ENCODE measurements at places on chromosomes 11 and 22.

GRCh38 chr11:78653294-78653909 is 78.7 kb upstream of the NARS2 start:
- DNase-seq = no peak

- DNase-seq = no peak
These were observed 6.7 kb upstream of the RAB3IL1 start for GRCh38 chr11:61924064-61924455.

DNA sequence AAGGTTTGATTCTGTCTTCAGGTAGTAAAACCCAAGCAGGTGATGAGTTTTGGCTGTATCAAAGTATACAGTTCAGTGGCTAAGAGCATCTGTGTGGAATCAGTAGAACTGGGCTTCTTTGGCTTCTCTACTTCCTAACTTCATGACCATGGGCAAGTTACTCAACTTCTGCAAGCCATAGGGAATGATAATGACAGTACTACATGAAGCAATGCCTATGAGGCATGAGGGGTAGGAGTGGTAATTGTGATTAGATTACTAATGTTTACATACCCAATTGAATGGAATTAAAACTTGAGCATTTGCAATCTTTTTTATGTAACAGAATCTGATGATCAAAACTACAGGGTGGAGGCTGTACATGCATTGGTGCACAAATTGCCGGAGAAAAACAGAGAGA is 164.3 kb downstream of the PGR start:
- DNase-seq = no peak

DNA sequence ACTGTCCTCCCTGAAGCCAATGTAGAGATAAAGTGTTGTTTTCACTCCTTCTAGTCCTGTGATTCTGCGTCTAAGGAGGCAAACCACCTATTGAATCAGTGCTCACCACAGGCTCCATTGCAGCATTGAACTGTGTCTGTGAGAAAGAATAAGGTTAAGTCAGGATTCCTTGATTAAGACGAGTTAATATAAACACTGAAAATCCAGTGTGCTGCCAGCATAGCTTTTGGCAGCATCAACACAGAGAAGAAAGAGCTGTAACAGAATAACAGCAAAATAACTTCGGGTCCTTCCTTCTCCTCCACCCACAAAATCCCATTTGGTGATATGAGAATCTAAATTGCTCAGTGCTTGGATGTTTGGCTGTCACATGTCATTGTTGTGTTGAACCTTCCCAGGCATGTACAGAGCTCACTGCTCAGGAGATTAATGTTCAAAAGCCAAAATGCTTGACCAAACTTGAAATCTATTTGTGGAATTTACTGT is 185.2 kb upstream of the DDI1 start:
- no peak for DNase-seq

DNA sequence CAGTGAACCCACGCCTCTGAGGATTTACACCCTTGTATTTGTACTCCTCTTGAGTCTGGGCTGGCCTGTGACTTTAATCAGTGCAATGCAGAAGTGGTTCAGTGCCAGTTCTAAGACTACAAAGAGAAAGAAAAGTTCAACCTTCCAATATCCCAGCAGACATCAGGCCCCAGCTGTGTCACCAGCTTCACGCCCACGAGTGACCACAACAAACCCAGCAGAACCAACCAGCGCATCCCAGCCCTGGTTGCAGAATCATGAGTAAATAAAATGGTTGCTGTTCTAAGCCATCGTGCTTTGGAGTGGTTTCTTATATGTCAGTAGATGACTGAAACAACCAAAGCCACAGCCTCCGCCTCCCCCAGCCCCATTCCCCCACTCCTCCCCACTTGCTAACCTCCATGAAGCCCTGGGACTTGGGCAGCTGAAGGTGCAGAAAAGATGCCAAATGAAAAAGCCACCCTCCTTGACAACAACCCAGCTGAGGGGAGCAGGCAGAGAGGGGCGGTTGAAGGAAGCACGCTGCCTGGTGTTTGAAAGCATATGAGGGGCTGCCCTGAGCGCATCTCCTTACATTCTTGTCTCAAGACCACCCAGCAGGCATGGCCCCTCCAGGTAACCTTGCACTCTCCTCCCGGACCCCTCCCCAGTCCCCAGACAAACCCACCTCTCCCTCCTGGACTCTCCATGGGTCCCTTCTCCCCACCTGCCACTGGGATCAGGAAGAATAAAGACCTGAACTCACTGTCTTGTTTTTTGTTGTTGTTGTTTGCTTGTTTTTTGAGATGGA is 20.9 kb downstream of the TSKU start:
- DNase-seq = peak; percentile 39

- no peak for DNase-seq
These were observed 41.6 kb downstream of the PRCP start for GRCh38 chr11:82858556-82859091.

DNA sequence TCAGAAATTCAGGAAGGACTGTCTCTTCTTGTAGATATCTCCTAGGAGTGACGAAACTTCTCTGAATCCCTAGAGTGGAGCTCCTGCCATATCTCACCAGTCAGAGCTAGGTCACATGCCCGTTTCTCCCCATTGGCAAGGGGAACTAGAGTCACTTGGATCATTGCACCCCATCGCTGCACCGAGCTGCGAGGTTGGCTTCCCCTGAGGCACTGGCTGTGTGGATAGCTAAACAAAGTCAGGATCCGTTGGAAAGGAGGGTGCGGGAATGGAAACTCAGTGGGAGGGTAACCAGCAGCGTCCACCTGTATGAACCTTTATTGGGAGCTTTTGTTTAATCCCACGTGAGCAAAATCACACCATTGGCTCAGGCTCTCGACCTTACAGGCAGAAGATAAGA is 283.8 kb downstream of the BRD1 start:
- DNase-seq = no peak

DNA sequence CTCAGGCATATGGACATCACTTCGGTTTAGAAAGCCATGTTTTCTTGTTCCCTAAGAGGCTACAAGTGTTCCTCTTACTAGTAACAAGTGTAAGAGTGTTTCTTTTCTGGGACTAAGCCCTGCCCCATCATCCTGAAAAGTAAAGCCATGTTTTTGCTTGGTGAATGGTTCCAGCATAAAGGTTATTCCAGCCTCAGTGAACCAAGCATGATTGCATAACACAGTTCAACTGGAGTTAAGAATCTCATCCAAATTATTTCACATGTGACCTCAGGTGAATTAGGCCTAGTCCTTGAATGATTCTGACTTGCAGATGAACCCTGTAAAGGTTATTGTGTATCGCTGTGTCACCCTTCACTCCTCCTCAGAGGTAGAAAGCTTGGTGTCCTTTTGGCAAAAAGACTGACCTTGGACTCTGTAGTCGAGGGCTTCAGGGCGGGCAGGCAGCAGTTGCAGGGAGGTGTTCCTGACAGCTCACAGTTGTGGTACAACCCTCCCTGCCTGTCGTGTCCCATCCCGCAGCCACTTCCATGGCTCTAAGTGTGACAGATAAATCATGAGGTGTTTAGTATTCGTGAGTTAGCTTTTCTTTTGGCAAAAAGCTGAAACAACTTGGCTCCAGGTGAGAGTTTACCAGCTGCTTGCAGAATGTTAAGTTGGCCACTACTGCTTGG is 321.8 kb downstream of the CADM1 start:
- DNase-seq = no peak

DNA sequence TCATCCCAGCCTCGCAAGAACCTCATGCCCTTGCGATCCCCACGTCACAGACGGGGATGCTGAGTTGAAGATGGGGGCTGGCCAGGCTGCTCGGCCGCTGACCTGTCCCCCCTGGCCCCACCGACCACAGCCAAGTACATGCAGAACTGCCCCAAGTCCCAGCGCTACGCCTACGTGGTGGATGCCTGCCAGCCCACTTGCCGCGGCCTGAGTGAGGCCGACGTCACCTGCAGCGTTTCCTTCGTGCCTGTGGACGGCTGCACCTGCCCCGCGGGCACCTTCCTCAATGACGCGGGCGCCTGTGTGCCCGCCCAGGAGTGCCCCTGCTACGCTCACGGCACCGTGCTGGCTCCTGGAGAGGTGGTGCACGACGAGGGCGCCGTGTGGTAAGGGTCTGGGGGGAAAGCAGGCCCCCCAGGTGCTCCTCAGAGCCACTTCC is 10.0 kb downstream of the MUC5B start:
- DNase-seq = no peak

- DNase-seq = no peak
These were observed 50.5 kb downstream of the BDNF start for GRCh38 chr11:27649800-27650199.

- no peak for DNase-seq
These were observed 9.5 kb downstream of the DRICH1 start for GRCh38 chr22:23622634-23623033.

DNA sequence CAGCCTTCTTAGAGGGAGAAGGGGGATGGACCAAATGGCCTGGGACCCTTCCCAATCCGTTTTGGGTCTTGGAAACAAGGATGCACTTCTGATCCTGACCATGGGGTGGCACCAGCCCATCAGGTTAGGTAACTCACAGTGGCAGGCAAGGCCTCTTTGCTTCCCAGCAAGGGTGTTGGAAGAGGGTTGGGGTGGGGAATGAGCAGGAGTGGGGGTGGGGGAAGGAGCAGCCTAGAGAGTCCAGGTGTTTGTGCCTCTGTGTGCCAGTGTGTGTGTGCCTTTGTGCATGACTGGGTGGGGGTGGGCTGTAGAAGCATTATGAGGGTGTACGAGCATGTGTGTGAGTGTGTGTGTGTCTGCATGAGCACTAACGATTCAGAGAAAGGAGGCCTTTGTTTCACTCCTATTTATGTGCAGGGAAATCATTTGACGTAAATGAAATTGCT is 213.1 kb downstream of the INSC start:
- no peak for DNase-seq

DNA sequence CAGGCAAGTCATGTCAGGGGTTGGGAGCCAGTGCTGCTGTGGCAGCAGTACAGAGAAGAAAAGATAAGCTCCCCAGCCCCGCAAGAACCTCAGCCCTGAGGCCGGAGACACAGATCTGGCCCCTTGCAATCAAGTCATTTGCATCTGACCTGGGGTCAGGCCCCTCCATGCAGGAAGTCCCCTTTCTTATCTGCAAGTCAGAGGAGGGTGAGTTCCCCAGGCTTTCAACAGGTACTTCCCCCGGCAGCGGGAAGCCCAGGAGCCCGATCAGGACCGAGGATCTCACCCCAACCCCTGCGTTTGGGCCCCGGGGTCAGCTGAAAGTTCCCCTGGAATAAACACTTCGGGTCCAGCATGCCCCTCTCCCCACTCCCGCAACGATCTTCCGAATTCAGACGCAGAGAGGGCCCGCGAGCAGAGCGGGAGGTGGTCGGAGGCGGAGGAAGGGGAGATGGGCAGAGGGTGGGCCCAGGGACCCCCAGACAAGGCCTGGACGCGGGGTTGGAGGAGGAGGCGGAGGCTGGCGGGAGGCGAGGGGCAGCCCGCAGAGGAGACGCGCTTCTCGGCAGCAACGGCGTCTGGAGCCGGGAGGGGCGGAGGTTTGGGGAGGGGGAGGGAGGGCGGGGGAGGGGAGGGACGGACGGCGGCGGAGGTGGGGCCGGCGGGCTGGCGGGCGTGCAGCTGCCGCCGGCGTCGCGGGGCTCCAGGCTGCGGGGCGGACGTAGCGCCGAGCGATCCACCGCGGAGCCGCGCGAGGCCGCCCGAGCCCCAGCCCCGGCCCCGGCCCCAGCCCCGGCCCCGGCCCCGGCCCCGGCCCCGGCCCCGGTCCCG is at the start of gene TSPAN18:
TSPAN18 (plus strand) TSS at position 680 of the 831 bp plus-strand sequence. CDS start 179,455 bp downstream, outside the sequence.
- peak; percentile 18 for DNase-seq

DNA sequence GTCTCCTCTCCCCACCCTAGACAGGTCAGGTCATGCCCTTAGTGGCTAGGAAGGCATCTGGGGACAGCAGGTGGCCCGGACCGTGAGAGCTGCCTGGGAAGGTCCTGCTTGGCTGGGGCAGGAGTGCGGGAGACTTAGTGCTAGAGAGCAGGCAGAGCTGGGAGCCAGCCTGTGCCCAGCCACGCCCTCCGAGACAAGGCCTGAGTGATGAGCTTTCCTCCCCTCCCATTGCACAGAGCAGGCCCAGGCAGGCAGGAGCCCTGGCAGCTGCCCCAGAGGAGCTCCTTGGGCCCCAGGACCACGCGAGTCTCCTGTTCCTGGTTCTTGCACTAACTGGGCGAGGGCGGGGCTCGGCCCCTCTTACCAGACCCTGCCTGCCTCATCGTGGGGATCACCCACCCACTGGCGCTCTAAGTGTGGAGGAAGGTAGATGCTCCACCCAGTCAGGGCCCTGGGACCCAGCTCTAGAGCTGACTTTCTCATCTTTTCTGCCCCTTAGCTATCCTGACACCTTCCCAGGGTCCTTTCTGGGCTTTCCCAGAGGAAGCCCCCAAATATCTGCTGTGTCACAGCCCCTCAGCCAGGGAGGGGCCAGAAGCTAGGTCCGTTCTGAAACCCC is 44.9 kb downstream of the MACROD1 start:
- DNase-seq = no peak

DNA sequence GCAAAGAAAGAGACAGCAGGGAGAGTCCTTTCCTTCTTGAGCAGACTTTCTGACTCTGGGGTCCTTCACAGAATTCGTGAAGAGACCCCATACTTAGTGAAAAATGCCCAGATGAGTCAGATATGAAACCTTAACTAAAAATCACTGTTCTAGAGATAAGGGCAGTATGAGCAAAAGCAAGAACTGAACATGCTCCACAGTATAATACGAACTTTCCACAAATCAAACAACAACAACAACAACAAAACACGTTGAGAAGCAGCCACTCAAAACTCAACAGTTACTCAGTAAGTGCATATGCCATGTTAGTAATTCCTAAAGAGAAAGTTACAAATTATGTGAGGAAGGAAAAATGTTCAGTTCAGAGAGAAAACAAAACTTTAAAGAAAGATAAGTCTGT is 44.3 kb downstream of the PITPNB start:
- no peak for DNase-seq

GRCh38 chr11:35390737-35391682 is 28.3 kb downstream of the SLC1A2 start:
- peak; percentile 46 for DNase-seq

GRCh38 chr11:5618807-5619206 is 6.0 kb upstream of the TRIM34 start:
- DNase-seq = no peak

GRCh38 chr11:73269459-73270015 is 2.6 kb upstream of the P2RY6 start:
- no peak for DNase-seq

DNA sequence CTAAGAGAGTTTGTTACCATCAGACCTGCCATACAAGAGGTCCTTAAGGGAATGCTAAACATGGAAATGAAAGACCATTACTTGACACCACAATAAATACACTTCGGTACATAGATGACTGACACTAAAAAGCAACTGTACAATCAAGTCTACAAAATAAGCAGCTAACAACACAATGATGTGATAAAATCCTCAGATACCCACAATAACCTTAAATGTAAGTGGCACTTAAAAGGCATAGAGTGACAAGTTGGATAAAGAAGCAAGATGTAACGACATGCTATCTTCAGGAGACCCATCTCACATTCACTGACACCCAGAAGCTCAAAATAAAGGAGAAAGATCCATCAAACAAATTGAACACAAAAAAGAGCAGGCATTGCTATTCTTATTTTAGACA is 107.6 kb downstream of the LRRC4C start:
- no peak for DNase-seq

- no peak for DNase-seq
These were observed 142.4 kb downstream of the CACNA1I start for GRCh38 chr22:39712751-39713525.

Data from stimulated activated CD4-positive, alpha-beta T cell treated with anti-CD3 and anti-CD28 coated beads, Interleukin-4, amount 100 ng/mL, for 4 hours (primary cell).